SW480 (cell line): ENCODE measurements at places on chromosomes 1 and 21.

- no peak for DNase-seq
Observed at GRCh38 chr1:174291059-174291458, 131.7 kb downstream of the RABGAP1L start.

GRCh38 chr1:51439053-51439452 lies 80.0 kb downstream of the EPS15 start:
- DNase-seq = no peak

DNA sequence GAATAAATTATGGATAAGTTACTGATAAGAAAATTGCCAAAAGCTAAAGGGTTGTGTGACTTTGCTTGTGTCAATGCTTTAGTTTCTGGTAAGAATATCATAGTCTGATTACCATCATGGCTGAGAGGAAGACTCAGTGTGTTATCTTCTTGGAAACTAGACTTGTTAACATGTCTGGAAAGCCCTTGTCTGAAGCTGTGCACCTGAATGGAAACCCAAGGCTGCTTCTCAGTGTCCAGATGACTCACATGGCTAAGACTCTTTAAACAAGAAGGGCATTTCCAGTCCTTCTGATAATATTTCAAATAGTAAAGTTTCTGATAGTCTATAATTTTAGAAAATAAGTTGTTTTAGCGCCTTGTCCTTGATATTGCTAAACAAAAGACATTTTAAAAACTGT lies 1092.7 kb downstream of the PLA2G4A start:
- no peak for DNase-seq

GRCh38 chr1:71488555-71489252 lies 407.9 kb upstream of the ZRANB2 start:
- DNase-seq = no peak

GRCh38 chr1:50527249-50527986 lies 104.2 kb upstream of the DMRTA2 start:
- DNase-seq = no peak

- no peak for DNase-seq
Observed at GRCh38 chr1:230423951-230424350, 2.2 kb downstream of the PGBD5 start.

DNA sequence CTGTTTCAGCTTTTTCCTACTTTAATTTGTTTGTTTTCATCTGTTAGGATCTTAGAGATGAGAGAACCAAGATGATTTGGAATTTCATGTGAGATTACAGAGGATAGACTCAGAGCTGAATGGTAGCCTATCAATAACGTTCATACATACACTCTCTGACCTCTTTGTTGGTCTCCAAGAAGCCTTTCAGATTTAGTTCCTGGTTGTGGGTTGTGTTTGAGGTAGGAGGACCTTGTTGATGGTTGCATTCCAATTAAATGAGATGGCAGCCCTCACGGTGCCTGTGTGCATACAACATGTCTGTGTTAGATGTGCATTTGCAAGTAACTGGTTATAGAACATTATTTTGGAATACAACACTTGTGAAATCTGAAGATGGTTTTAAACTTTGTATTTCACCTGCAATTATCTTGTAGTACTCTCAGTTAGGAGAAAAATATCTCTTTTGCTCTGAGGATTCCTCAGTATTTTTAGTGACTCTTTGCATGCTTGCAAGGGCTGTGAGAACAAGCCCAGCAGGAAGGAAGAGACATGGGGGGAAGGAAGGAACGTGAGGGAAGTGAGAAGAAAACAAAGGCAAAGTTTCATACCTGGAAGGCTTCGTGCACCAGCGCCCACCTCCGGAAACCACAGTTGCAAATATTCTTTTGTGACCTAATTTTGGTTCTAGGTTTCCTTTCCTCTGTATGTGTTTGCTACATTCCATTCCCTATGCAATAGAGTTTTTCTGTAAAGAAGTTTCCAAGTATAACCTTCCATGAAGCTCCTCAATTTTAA lies 291.8 kb downstream of the DISC1 start:
- DNase-seq = peak; percentile 33

- DNase-seq = no peak
Observed at GRCh38 chr1:197737916-197738315, 37.4 kb downstream of the DENND1B start.

GRCh38 chr1:151994956-151995355 lies 1.3 kb upstream of the S100A10 start:
- peak; percentile 83 for DNase-seq

DNA sequence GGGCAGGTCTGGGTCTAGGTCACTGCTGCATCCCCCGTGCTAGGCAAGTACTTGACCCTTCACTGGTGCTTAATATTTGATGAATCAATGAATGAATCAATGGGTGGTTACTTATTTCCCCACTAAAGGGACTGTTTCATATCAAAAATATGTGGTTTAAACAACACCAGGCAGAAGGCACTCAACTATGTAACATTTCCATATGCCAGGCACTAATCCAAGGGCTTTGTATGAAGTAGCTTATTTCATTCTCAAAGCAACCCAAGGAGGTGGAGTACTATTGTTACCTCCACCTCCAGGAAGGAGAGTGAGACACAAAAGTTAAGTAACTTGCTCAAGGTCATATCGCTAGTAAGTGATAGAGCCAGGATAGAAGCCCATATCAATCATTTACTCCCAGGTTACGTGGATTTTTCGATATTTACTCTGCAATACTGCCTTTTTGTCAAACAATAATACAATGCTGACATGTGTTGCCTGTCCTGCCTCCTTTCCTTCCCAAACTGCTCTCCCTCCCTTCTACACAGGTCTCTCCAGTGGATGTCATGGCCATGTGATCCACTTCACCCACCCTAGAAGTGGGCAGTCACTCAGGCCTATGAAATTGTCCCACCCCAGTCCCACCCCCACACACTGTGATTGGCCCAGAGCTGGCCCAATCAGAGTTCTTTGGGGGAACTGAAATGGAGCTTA lies 142.8 kb downstream of the ETS2 start:
- DNase-seq = no peak

DNA sequence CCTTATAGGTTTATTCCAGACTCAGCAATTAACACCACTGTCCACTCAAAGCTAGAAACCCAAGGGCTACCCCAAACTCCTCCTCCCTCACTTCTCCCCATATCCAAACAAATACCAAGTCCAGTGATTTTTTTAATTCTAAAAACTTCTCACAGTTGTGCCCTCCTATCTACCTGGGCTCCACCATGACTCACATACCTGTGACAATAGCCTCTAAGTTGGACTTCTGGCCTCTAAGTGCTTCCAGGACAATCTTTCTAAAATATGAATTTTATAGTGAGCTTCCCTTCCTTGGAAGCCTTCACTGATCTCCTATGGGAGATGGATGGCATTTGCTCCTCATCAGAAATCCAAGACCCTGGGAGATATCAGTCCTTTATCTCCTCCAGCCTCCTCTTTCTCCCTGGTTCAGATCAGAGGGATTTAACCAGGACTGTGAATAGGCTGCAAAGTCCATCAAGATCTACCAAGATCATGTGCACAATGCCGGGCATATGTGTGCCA lies 219.3 kb downstream of the TOMM20 start:
- no peak for DNase-seq

GRCh38 chr1:245580651-245581050 lies 425.9 kb downstream of the KIF26B start:
- DNase-seq = no peak

DNA sequence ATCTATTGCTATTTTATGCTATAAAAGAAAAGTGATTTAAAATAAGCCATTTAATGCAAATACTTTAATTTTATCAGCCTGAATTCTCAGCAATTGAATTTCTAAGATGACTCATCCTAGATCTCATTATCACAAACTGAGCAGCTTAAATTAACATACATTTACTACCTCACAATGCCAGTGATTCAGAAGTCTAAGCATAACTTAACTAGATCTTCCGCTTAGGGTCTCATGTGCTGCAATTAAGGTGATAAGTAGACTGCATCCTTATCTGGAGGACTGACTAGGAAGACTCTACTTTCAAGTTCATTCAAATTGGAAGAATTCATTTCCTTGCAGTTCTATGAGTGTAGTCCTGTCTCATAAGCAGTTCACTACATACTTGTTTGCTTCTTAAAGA lies 286.6 kb downstream of the COL11A1 start:
- no peak for DNase-seq

GRCh38 chr1:19940486-19941205 lies 17.2 kb upstream of the PLA2G2E start:
- DNase-seq = no peak

DNA sequence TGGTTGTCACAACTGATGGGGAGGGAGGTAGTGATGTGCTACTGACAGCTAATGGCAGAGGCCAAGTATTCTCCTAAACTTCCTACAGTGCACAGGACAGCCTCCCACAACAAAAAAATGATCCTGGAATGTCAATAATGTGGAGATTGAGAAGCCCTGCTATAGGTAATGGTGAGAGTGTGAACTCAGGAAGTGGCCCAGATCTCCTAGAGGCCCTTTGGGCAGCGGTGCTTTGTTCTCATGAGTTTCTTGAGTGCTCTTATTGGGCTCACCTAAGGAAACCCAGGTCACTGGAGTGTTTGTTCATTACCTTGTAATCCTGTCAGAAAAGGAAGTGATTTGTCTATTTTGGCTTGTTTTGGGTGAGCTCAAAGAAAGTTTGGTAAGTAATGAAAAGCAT lies 5.9 kb downstream of the OTUD3 start:
- DNase-seq = no peak

DNA sequence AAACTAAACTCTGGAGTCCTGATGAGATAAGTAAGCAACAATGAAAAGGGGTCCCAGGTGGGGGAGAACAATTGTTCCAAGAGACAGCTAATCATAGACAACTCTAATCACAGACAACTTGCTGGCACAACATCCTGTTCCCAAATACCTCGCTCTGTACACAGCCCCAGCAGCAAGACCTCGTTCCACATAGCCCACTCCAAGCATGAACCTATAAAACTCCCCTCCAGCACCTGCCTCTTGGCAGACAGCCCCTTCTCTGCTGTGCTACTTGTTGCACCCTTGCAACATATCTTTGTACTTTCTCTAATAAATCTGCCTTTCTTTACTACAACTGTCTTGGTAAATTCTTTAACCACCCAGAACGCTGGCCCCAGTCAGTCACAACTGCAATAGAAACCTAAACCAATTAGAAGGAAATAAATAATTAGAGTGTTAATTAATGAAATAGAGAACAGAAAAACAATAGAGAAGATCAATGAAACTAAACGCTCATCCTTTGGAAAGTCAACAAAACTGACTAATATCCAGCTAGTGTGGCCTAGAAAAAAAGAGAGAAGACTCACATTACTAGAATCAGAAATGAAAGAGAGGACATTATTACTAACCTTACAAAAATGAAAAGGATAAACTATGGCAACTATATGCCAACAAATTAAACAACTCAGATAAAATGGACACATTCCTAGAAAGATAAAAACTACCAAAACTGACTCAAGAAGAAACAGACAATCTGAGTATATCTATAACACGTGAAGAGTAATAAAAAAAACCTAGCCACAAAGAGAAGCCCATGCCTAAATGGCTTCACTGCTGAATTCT lies 36.1 kb downstream of the LRRC40 start:
- no peak for DNase-seq

- no peak for DNase-seq
Observed at GRCh38 chr1:196102826-196103225, 505.4 kb downstream of the KCNT2 start.

DNA sequence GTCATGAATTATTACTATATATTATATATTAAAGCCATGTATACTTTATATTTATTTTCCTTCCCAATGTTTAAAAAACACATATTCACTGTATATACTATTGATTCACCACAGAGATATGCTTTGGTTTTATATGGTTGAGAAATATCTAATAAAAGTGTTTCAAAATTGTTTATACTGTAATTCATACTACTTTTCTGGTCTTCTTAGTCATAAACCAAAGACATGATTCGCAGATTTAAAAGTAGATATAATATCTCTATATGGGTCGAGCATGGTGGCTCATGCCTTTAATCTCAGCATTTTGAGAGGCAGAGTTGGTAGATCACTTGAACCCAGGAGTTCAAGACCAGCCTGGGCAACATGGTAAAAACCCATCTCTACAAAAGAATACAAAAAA lies 738.4 kb downstream of the USP25 start:
- DNase-seq = no peak

- DNase-seq = no peak
Observed at GRCh38 chr1:209302779-209303568, 280.5 kb upstream of the CAMK1G start.

- no peak for DNase-seq
Observed at GRCh38 chr1:53390736-53391135, 62.9 kb upstream of the LRP8 start.

- DNase-seq = no peak
Observed at GRCh38 chr1:5944154-5944842, 47.9 kb downstream of the NPHP4 start.

DNA sequence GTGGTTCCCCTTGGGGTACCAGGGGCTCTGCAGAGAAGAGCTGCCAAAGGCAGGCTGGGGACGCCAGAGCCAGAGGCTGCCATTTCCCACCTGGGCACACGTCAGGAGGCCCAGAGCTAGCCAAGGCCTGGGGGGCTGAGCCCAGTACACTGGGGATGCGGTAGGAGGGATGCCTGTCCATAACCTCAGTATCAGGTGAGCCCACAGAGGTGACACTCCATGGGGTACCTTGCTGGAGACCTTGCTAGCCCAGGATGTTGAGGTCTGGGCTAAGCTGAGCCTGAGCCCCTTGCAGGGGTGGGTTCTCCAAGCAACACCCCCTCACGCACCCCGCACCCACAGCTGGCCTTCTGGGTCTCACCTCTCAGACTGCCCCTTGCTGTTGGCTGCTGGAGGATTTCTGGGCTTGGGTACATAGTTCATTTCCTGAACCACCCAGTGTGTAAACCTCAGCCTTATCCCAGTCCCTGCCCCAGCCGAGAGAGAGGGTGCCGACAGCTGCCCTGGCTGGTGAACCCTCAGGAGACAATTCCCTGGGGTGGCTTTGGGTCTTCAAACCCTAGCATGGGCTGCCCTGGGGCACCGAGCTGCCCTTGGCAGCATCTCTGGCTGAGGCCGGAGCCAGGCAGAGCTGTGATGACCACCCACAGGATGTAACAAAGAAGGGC lies 92.5 kb upstream of the VAMP3 start:
- DNase-seq = no peak

GRCh38 chr1:59074598-59074997 lies 222.3 kb upstream of the FGGY start:
- DNase-seq = no peak

DNA sequence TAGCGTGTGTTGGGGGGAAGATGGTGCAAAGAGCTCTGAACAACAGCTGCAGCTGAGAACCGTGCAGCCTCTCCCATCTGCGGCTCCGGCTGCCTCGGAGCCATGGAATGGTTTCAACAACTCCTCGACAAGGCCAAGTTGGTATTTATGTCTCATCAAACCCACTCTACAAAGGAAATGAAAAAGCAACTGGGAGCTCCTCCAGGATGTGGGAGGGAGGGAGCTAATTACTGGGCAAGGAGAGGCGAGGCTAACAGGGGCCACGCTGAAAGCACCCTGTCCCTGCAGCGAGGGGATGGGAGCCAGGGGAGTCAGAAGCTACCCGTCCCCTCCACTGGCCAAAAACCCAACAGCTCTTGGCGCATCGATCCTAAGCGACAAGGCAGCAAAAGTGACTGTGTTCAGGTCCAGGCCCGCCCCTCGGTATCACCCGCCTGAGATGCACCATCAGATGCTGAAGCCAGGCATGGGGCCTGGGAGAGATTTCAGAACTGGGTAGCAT lies 63.1 kb downstream of the ACOT7 start:
- no peak for DNase-seq

GRCh38 chr1:156160743-156161171 lies 7.4 kb downstream of the SEMA4A start:
- no peak for DNase-seq
